ENCODE measurements at places on chromosomes 6 and 20. TPM values are rescaled to one million over a fixed set of nuclear protein-coding genes. Genes with fewer than 3 reads are reported as not detected.

PPP1R18 gene
- 61.3 TPM for total RNA-seq

TSPO2 gene
- total RNA-seq = not detected

GNRH2 gene
- total RNA-seq = not detected

ZNF341 gene
- 1.2 TPM for total RNA-seq

GHRH gene
- total RNA-seq = not detected

RSPH9 gene
- 1.2 TPM for total RNA-seq

FAM8A1 gene
- 23.5 TPM for total RNA-seq

C6orf136 gene
- 5.7 TPM for total RNA-seq

SLC22A7 gene
- total RNA-seq = not detected

SRSF6 gene
- 64.6 TPM for total RNA-seq

RIPOR2 gene
- total RNA-seq = 35.2 TPM

TFAP2C gene
- total RNA-seq = not detected

DSP gene
- 1.6 TPM for total RNA-seq

LY6G6F gene
- not detected for total RNA-seq

C6orf58 gene
- total RNA-seq = 0.35 TPM

GSTA1 gene
- total RNA-seq = not detected

PPIL4 gene
- total RNA-seq = 23.9 TPM

SLC24A3 gene
- total RNA-seq = 1.5 TPM

OR2J3 gene
- not detected for total RNA-seq

SLC22A2 gene
- not detected for total RNA-seq

OSTM1 gene
- total RNA-seq = 35.6 TPM

ARMC2 gene
- 0.94 TPM for total RNA-seq

CDK5RAP1 gene
- 15.4 TPM for total RNA-seq

TCP11 gene
- total RNA-seq = not detected

RAB32 gene
- 95.8 TPM for total RNA-seq

RWDD2A gene
- 3.2 TPM for total RNA-seq

NDRG3 gene
- total RNA-seq = 12.4 TPM

HLA-G gene
- total RNA-seq = not detected

ALDH5A1 gene
- total RNA-seq = 4.5 TPM

HACE1 gene
- 9.1 TPM for total RNA-seq

ARFRP1 gene
- total RNA-seq = 25.8 TPM

ZBP1 gene
- not detected for total RNA-seq

MOXD1 gene
- total RNA-seq = 27.5 TPM
